ENCODE measurements at places on chromosomes 11 and 22.

- DNase-seq = no peak
Measured at GRCh38 chr22:36761553-36762240, 14.2 kb downstream of the IFT27 start.

- peak; percentile 57 for DNase-seq
Measured at GRCh38 chr11:34223021-34223813, 117.8 kb downstream of the NAT10 start.

DNA sequence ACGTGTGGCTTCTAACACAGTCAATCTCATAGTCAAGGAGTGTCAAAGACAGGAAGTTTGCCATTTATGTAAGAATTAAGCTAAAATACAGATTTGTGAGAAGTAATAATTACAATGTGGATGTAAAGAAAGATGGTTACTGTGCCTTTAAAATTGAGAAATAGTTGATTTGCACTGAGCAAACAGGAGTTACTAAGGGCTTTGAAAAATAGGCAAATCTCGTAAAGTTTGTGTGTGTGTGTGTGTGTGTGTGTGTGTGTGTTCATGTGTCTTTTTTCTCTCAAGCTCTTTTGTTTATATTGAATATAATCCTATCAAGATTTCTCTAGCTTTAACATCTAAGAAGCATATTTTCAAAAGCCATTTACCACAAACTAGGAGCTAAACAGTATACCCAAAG lies 2284.5 kb downstream of the LRRC4C start:
- DNase-seq = no peak

- no peak for DNase-seq
Measured at GRCh38 chr11:56700242-56700913, 1.5 kb downstream of the OR9G1 start.

DNA sequence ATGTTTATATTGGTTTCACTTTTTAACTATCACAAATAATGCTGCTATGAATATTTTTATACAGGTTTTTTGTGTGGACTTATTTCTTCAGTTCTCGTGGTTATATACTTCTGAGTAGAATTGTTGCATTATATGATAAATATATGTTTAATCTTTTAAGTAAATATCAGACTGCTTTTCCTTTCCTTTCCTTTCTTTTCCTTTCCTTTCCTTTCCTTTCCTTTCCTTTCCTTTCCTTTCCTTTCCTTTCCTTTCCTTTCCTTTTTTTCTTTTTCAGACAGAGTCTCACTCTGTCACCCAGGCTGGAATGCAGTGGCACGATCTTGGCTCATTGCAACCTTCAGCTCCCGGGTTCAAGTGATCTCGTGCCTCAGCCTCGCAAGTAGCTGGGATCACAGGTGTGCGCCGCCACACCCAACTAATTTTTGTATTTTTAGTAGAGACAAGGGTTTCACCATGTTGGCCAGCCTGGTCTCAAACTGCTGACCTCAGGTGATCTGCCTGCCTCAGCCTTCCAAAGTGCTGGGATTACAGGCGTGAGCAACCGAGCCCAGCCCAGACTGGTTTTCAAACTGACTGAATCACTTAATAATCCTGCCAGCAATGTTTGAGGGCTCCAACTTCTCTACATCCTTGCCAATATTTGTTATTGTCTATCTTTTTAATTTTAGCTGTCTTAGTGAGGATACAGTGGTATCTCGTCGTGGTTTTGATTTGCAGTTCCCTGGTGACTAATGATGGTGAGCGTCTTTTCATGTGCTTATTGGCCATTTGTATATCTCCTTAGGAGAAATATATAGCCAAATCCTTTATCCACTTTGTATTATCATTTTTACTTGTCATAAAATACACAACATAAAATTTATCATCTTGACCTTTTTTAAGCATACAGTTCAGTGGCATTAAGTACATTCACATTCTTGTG lies 21.9 kb downstream of the HTR3B start:
- no peak for DNase-seq

DNA sequence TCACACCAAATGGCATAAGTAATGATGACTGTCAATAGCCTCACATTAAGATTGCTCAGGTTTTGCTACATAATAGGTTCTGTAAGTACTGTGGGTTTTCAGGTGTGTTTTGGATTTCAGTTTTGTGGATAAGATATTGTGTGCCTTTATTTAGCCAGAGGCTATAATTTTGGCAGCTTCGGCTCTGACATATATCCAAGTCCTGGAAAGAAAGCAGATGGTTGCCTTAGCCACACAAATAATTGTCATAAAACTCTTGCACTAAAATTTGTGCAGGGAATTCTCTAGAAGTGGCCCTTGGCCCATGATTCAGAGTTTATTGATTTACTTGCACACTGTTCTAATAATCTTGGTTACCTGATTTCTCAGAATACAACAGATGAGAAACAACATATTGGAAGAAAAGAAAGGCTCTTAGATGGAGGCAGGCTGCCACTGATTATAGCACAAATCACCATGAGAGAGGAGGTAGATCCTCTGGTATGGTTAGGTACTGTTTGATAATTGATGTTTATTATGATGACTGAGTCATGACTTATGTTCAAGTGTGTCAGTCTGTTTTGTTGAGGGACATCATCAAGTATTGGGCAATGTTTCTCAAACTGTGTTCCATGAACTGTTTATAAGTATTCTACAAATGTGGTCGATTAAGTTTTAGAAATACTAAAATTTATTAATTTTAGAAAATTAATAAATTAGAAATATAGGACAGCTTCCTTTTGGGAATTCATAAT lies 9.6 kb downstream of the REXO2 start:
- no peak for DNase-seq

- no peak for DNase-seq
Measured at GRCh38 chr22:26429458-26430286, 612 bp downstream of the ASPHD2 start.

DNA sequence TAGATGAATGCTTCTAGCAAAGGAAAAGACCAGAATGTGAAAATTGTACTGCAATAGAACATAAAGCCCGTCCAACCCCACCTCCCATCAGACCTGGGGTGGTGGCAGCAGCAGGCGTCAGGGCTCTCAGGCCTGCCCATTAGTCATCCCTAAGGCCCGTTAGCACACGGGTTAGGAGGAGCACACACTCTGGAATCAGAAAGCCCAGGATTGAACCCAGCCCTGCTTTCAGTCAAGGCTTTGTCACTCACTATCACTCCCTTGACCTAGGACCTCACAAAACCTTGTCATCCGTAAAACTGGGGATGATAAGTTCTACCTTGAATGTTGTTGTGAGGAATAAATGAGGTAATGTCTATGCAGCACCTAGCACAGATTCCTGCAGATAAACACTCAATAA lies 26.9 kb downstream of the MICAL3 start:
- no peak for DNase-seq

- DNase-seq = no peak
Measured at GRCh38 chr11:17129003-17129402, 51.5 kb upstream of the RPS13 start.

DNA sequence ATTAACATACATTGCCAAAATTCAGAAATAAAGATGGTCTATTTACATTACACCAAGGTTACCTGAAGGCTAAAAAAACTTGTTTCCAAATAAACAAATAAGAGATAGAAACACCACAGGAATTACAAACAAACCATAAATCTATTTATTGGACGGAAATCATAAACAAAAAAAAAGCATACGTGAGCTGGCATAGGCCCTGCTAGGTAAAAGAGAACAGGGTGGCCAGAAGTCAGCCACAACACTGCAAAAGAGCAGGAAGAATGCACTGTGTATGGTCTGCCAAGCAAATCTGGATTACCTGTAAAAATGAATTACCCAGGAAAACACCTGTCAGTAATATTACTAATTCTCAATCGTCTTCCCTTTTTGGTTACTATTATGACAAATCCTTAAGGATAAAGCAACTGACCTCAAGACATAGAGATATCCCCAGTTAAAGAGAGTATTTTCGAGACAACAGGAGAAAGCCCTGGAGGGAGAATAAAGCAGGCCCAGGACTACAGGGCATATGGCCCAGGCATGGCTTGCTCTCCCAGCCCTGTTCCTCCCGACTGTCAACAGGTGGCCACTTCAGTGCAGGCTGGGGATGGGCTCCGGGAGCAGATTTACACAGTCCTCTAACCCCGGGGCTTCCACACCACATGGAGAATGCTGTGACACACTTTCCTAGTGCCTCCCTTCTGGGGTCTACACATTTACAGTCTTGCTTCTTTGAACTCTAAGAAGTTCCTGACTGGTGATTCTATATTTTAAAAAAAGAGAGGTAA lies 18.0 kb downstream of the PPP2R1B start:
- no peak for DNase-seq

DNA sequence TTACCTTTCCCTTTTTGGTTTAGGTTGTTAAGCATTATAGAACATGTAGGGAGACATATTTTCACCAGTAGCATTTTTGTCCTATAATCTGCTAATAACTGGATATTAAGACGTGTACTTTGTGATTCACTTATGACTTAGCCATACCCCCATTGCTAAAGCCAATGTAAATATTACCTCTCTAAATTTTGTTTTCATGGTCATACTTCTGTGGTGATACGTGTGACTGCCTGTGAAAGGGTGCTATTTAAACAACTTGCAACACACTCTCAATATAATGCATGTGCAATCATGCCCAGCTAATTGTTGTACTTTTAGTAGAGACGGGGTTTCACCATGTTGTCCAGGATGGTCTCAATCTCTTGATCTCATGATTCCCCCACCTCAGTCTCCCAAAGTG lies 36.2 kb upstream of the PAK1 start:
- DNase-seq = no peak

- DNase-seq = peak; percentile 59
Measured at GRCh38 chr11:72471005-72471898, 36.9 kb upstream of the CLPB start.

GRCh38 chr11:67030976-67031375 lies 8.0 kb downstream of the SYT12 start:
- no peak for DNase-seq

DNA sequence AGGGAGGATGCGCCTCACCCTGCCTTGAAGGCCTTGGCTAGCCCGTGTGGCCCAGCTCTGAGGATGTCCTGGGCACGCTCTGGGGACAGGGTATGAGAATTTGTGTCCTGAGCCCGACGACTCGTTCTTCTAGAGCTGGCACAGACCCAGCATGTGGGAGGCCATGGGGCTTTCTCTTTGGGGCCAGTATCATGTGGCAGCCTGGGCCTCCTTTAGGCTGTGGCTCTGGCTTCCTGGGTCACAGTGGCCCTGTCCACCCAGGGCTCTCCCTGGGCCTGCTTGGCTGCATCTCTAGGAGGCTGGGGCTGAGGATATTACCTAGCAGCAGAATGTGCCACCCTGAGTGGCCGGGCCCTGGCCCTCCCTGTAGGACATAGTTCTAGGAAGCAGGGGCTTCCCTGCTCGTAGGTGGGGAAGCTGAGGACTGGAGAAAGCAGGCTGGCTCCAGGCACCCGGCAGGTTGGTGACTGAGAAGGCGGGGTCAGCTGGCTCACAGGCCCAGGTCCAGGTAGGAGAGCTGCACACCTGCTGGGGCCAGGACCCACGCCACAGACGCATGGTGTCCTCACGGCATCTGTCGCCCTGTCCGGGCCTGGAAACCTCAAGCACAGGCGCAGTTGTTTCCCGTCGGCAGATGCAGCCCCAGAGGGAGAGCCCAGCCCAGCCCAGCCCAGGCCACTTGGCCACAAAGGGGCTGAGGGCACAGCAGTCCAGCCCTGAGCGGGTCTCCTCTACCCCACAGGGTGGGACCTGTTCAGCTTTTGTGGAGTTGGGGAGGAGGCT lies 6.8 kb downstream of the CCDC188 start:
- DNase-seq = no peak

Data from heart right ventricle (tissue), 16 donors.